Peyer's patch (tissue), 4 donors: ENCODE measurements at places on chromosomes 5 and 9. TPM values are rescaled to one million over a fixed set of nuclear protein-coding genes. Genes with fewer than 3 reads are reported as not detected.

Gene CYLC2
- not detected for total RNA-seq

Gene IL7R
- total RNA-seq = 66.2 TPM

Gene LMX1B
- total RNA-seq = not detected

Gene PDZD2
- total RNA-seq = 3.2 TPM

Gene ADAMTS6
- total RNA-seq = 0.80 TPM

Gene ACTL7A
- total RNA-seq = not detected

Gene SLC6A7
- 41.6 TPM for total RNA-seq

Gene DMRT3
- total RNA-seq = not detected

Gene PCDHGB3
- total RNA-seq = 1.8 TPM

Gene LCN10
- 6.4 TPM for total RNA-seq

Gene CDKN2B
- total RNA-seq = 15.7 TPM

Gene HSD17B3
- total RNA-seq = 2.0 TPM

Gene PCDHA7
- 1.2 TPM for total RNA-seq

Gene KCNT1
- total RNA-seq = not detected

Gene SAPCD2
- 8.4 TPM for total RNA-seq

Gene SLC23A1
- 1.7 TPM for total RNA-seq
